ENCODE measurements at places on chromosomes 12 and 14.

DNA sequence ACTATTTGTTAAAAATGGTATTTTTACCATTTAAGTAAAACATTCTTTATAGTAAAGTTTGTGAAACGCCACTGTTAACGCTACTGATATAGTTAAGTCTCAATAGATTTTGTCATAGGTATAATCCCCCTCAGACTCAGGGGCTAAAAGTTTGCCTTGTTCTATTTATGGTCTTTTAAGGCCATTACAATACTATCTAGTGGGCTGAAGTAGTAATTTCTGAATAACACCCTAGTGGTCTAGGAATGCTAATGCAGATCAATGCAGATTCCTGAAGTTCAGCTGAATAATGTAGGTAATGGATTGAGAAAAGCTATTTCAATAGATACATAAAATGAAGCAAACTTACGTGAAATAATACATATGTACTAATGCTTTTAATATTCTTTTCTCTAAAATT is 989.3 kb upstream of the NOVA1 start:
- DNase-seq: no peak

GRCh38 chr12:21483531-21483930 is 17.9 kb downstream of the RECQL start:
- DNase-seq: no peak

- DNase-seq: no peak
Observed at GRCh38 chr12:116609319-116610114, 50.3 kb downstream of the MAP1LC3B2 start.

GRCh38 chr14:91035855-91036254 is 24.6 kb downstream of the RPS6KA5 start:
- no peak for DNase-seq

DNA sequence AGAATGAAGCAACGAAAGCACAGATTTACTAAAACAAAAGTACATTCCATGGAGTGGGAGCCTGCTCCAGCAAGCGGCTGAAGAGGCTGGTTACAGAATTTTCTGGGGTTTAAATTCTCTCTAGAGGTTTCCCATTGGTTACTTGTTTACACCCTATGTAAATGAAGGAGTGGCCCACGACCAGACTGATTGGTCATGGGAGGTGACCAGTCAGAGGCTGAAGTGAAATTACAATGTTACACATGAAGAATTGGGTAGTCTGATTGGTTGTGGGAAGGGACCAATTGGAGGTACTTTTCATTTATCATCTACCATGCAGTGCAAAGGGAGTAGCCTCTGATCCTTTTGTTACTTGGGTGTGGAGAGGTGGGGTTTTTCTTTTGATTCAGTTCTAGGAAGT is 36.2 kb upstream of the APPL2 start:
- no peak for DNase-seq

DNA sequence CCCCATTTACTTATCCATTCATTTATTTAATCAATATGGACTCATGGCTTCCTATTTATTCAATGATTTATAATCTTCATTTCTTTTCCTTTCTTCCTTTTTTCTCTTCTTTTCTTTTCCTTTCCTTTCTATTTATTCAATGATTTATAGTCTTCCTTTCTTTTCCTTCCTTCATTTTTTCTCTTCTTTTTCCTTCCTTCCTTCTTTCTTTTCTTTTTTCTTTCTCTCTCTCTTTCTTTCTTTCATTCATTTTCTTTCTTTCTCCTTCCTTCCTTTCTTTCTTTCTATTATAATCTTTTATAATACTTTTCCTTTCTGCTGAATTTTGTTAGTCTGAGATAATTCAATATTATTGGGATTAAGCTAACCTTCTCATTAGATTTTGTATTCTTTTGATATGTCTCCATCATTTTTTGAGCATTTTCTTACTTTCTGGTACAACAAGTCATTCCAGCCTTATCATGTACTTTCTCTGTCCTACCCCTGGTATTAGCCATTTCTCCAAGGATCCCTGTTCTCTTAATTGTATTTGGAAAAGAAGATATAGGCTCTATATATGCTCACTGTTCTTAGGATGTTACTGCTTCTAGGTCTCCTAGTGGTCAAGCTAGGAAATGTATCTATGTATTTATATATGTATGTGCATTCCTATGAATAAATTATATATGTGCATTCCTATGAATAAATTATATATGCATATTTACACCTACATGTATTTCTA is 12.1 kb downstream of the LACRT start:
- no peak for DNase-seq

All from CD14-positive monocyte (primary cell).